Activated naive CD4-positive, alpha-beta T cell treated with anti-CD3 and anti-CD28 coated beads, Interleukin-2, amount 10 ng/mL, durations not matched to agents 5 hours and 36 hours (primary cell): ENCODE measurements at places on chromosomes 5 and 9. TPM values are rescaled to one million over a fixed set of nuclear protein-coding genes. Genes with fewer than 3 reads are reported as not detected.

PLAC8L1 gene
- not detected for total RNA-seq

SIT1 gene
- total RNA-seq: 191 TPM

C5orf58 gene
- total RNA-seq: not detected

POLK gene
- total RNA-seq: 25.9 TPM

THOC3 gene
- 104 TPM for total RNA-seq

JAKMIP2 gene
- total RNA-seq: 0.35 TPM

ZNF366 gene
- not detected for total RNA-seq

GABRB2 gene
- total RNA-seq: not detected

SLC34A1 gene
- 0.38 TPM for total RNA-seq

QRFP gene
- not detected for total RNA-seq

ANGPTL2 gene
- total RNA-seq: not detected

GNPDA1 gene
- total RNA-seq: 48.1 TPM

SPATA31C1 gene
- total RNA-seq: not detected

RFX3 gene
- 13.4 TPM for total RNA-seq

SH3TC2 gene
- not detected for total RNA-seq

FRRS1L gene
- not detected for total RNA-seq

OGN gene
- total RNA-seq: not detected

XRCC4 gene
- total RNA-seq: 8.8 TPM

SPINK7 gene
- total RNA-seq: not detected

CCL27 gene
- not detected for total RNA-seq

GMCL2 gene
- not detected for total RNA-seq

SLC38A9 gene
- total RNA-seq: 23.6 TPM

MARCOL gene
- total RNA-seq: not detected

RXFP3 gene
- total RNA-seq: not detected

TSC1 gene
- 39.1 TPM for total RNA-seq

HMCN2 gene
- total RNA-seq: not detected

WDR31 gene
- total RNA-seq: 0.91 TPM

ANKRD55 gene
- 17.8 TPM for total RNA-seq

ZNF454 gene
- not detected for total RNA-seq

ADGRD2 gene
- not detected for total RNA-seq

PTBP3 gene
- 133 TPM for total RNA-seq

RELL2 gene
- 22.9 TPM for total RNA-seq

STPG3 gene
- total RNA-seq: not detected

SPTLC1 gene
- 43.8 TPM for total RNA-seq

PCDHB14 gene
- not detected for total RNA-seq

TSSK1B gene
- not detected for total RNA-seq

CCNI2 gene
- total RNA-seq: 8.4 TPM

S1PR3 gene
- 0.08 TPM for total RNA-seq

SCGB3A1 gene
- total RNA-seq: not detected

ITK gene
- total RNA-seq: 324 TPM

FOXD4L6 gene
- 0.10 TPM for total RNA-seq

N4BP3 gene
- 3.8 TPM for total RNA-seq

SLC45A2 gene
- not detected for total RNA-seq

AJM1 gene
- 5.9 TPM for total RNA-seq

GDF9 gene
- total RNA-seq: 0.50 TPM

BTNL3 gene
- total RNA-seq: not detected

CRHBP gene
- total RNA-seq: not detected

ZNF474 gene
- total RNA-seq: not detected

MINAR2 gene
- total RNA-seq: not detected

ANXA1 gene
- total RNA-seq: 59.9 TPM

PCDHGB5 gene
- 0.08 TPM for total RNA-seq

C9 gene
- total RNA-seq: not detected

TAF11L5 gene
- not detected for total RNA-seq
